ENCODE measurements at places on chromosomes 16 and 17. TPM values are rescaled to one million over a fixed set of nuclear protein-coding genes. Genes with fewer than 3 reads are reported as not detected.

The HOXB4 gene
- 0.16 TPM for total RNA-seq

The EVI2B gene
- not detected for total RNA-seq

The ZNF785 gene
- total RNA-seq, result not detected

The ARHGDIG gene
- total RNA-seq, result 3.2 TPM

The KRTAP9-4 gene
- total RNA-seq, result not detected

The TRIM47 gene
- 164 TPM for total RNA-seq

The ABCC11 gene
- 0.22 TPM for total RNA-seq

The SEZ6L2 gene
- total RNA-seq, result 11.0 TPM

The TBC1D3C gene
- not detected for total RNA-seq

The C16orf74 gene
- 16.1 TPM for total RNA-seq

The MLKL gene
- total RNA-seq, result 38.7 TPM

The DGKE gene
- 4.9 TPM for total RNA-seq

The VTN gene
- total RNA-seq, result 21.8 TPM

The GNAO1 gene
- 0.36 TPM for total RNA-seq

The TP53TG3 gene
- not detected for total RNA-seq

The PIPOX gene
- total RNA-seq, result 0.35 TPM

All from A549 treated with ZK216348 at 1 μM for 4 hours (cell line).